ENCODE measurements at places on chromosomes 6 and 20.

- no peak for DNase-seq
Observed at GRCh38 chr6:21201637-21202350, 391.8 kb upstream of the SOX4 start.

DNA sequence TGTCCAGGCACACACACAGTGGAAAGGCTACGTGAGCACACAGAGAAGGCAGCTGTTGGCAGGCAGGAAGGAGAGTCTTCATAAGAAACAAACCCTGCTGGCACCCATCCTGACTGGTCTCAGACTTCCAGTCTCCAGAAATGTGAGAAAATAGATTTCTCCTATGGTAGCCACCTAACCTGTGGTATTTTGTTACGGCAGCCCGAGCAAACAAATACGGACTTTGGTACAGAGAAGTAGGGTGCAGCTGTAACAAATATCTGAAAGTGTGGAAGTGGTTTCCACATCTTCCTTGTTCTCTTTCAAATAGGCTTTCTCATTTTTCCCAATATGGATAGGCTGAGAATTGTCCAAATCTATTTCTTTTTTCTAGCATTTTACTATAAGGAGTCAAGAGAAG lies 94.6 kb downstream of the ADGB start:
- DNase-seq, result no peak

GRCh38 chr20:3101737-3102574 lies 17.4 kb upstream of the AVP start:
- DNase-seq, result peak; percentile 63

DNA sequence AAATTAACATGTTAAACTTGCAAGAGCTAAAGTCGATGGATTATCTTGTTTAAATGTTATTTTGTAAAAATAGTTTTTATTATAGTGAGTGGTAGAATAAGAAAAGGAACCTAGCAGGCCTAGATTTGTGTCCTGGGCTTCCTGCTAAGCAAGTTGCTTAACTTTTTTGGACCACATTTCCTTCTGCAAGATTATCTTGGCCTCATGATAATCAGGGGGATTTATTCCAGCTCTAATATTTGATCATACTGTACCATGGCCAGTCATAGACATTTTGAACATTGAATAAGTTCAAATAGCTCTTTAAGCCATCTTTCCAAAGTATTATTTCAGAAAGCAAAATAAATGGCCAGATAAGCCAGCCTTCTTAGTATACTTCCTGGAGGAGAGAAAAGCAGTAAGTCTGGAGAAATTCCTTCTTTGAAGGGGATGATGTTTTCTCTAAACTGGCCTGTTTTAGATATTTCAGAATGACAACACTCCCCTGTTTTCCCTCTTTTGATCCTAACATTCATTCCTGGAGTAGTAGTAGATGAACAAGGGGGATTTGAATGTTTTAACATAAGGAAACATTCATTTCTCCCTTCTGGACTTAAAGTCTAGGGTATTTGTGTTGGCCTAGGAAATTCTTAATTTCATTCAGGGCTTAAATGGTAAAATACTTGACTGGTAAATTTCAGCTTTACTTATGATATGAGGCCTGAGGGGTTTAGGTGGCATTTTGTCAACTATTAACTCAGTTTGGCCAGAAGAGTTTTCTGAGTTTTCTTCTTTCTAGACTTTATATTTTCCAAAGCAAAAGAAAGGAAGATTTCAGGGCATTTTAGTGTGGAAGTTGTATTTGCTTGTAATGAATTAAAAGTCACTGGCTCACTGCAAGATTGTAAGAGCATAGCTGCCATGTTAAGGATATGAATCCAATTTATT lies 108.8 kb upstream of the SCGN start:
- DNase-seq, result no peak

DNA sequence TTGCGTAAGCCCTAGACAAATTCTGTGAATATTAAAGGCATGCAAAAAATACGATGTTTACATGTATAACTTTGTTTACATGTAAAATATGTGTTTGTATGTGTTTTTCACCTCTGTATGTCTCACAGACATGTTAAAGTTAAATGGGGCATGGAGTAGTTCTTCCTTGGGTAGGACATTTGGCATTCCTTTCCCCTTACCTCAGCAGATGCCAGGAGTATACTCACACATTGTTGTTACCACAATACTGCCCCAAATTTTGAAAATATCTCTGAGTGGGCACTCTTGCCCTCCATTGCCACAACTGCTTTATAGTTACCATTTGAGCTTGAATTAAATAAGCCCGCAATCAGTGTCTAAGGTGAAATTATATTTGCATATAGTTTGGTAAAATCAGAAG lies 147.5 kb downstream of the MYO6 start:
- no peak for DNase-seq

DNA sequence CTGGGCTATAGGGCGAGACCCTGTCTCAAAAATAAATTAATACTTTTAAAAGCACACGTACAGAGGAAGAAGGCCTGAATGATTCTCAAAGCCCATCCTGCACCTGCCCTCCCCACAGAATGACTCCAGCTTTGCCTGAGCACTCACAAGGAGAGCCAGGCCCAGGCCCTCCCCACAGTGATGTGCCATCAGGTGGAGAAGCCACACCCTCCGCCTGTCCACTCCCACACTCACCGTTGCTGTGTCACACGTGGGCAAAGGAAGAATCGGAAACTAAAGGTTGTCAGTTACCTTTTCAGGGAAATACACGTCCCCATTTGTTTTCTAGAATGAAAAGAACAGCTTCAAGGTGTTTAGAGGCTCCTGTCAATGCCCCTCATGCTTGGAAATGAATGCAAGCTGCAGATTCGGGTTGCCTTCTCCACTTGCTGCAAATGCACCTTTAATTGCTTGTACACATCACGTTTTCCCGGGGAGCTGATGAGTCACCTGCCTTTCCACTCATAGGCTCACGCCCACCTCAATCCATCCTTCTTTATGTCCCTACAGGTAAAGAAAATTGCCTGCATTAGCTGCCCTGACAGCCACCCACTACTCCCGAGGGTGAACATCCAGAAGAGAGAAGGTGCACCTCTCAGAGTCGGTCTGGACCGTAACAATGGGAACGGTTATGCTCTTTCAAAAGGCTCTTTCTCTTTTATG lies 45.5 kb upstream of the AFDN start:
- DNase-seq, result no peak

GRCh38 chr20:39270837-39271604 lies 308.9 kb downstream of the DHX35 start:
- DNase-seq, result no peak

GRCh38 chr6:88913471-88913870 lies 49.9 kb downstream of the RNGTT start:
- no peak for DNase-seq

- no peak for DNase-seq
Observed at GRCh38 chr20:63138855-63139341, 77.0 kb downstream of the YTHDF1 start.

DNA sequence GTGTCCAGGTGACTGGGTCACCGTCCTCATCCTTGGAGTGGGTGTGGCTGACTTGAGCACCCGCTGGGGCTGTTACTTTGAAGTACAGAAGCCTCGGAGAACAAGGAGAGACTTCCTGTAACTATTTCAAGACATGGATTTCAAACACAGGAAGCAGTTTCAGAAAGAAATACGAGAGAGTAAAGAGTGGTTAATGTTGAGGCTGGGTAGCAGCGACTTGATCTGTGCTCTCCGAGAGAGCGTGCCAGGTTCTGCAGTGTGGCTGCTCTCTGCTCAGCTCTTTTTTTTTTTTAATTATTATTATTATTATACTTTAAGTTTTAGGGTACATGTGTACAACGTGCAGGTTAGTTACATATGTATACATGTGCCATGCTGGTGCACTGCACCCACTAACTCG lies 17.5 kb upstream of the EFCAB8 start:
- no peak for DNase-seq

- peak; percentile 92 for DNase-seq
Observed at GRCh38 chr6:3742426-3743344, 8.8 kb downstream of the PXDC1 start.

DNA sequence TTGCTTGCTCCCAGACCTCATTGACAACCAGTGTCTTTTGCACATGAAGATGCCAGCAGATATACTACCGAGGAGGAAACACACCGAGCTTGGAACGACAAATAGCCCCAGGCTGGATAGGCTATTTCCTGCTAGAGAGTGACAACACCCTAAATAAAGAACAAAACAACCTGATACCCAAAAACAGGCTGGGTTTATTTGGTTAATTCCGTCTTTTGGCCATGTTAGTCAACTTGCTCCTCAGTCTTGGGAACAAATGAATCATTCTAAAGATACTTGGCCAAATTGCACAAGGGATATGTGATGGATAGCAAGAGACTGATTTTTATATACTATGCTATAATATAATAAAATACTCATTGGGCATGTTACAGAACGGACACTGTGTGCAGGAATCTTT lies 11.5 kb upstream of the MUC22 start:
- no peak for DNase-seq

DNA sequence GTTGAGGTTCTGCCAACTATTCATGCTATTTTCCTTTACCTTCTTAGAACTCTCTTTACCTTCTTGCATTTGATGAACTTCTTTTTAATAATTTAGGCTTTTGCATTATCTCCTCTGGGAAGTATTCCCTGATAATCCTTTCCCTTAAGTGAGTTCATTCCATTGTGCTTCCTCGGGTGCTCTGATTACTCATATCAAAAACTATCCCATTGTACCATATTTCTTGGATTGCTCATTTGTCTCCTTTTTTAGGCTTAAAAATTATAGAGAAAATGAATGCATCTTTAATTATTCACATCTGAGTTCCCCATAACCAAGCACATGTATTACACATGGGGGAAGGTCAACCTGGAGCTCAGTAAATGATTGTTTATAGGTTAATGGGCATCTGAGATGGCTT lies 2.5 kb downstream of the CALHM4 start:
- no peak for DNase-seq

GRCh38 chr6:126204126-126204525 lies 135.8 kb upstream of the CENPW start:
- DNase-seq, result no peak

GRCh38 chr20:17648315-17648646 lies 33.8 kb downstream of the RRBP1 start:
- DNase-seq, result peak; percentile 24

DNA sequence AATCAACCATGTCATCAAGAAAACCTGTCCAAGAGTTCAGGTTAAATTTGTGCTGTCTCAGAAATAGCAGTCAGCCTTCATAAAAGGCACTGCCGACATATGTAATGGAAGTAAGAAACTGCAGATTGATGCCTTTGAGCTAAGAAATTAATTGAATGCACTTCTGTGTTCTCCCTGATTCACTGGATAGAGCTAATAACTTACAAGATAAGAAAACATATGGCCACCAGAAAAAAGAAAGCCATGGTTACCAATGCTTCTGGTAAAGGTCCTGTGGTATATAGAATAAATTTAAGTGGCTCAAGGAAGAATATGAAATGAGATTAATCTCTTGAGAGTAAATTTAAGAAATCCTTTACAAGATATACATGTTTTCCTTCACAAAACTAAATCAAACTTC lies 242.5 kb upstream of the UFL1 start:
- DNase-seq, result no peak

DNA sequence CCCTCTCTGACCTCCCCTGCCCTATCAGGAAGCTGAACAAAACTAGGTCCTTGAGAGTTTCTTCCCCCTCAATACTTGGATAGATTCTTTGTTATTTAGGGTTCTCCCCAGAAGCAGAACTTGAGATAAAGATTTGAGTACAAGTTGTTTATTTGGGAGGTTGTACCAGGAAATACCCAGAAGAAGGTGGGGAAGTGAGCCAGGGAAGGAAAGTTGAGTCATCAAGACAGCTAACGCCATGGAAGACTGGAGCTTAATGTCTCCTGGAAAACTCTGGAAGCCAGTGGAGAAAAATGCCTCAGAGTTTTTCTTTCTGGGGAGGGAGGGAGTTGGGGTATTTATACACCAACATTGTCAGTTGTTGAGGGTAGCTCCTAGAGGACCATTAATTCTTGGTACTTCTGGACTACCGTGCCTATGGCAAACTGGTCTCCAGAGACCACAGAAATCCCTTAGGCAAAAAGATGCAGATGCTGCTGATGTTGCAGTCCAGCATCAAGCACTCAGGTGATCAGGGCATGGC lies 102.6 kb upstream of the ZFP64 start:
- no peak for DNase-seq

GRCh38 chr6:112396221-112396620 lies 49.1 kb downstream of the RFPL4B start:
- no peak for DNase-seq

DNA sequence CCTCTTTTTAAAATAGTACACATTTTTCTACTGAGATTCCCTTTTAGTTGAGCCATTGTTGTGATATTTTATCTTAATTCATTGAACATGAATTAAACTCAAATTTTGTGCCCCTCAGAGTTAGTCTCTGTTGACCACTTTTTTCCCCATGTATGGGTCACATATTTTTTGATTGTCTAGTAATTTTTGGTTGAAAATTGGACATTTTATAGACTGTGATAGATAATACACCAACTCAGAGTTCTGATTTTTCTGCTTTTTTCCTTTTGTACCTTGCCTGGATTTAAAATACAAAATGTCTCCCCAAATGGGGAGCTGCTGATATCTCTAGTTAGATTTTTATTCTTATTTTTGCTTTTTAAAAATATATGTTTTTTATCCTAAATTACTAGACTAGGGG lies 291.8 kb upstream of the CITED2 start:
- DNase-seq, result no peak

- no peak for DNase-seq
Observed at GRCh38 chr6:122372647-122373046, 26.8 kb upstream of the HSF2 start.

GRCh38 chr6:122779667-122780066 lies at the start of gene FABP7:
Gene FABP7 (plus strand): TSS chr6:122779716. CDS start chr6:122779795, 79 bp downstream.
- DNase-seq, result no peak

DNA sequence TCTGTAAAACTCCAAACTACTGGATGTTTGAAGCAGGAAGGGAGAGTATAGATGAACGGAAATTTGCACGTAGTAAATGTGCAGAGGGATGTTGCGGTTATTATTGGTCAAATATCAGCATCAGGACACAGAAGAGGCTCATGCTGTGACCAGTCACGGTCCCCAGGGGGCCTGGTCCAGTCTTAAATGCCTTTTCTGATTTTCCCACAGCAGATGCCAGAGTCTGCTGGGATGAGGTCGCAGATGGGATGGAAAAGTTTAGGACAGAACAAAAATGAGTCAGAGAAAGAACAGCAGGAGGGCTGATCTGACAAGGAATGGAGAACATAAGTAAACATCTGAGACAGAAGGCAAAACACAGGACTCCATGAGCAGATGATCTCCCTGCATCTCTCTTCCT lies 11.7 kb upstream of the SIRPG start:
- DNase-seq, result no peak

- DNase-seq, result no peak
Observed at GRCh38 chr6:34468378-34468892, 2.6 kb downstream of the PACSIN1 start.

DNA sequence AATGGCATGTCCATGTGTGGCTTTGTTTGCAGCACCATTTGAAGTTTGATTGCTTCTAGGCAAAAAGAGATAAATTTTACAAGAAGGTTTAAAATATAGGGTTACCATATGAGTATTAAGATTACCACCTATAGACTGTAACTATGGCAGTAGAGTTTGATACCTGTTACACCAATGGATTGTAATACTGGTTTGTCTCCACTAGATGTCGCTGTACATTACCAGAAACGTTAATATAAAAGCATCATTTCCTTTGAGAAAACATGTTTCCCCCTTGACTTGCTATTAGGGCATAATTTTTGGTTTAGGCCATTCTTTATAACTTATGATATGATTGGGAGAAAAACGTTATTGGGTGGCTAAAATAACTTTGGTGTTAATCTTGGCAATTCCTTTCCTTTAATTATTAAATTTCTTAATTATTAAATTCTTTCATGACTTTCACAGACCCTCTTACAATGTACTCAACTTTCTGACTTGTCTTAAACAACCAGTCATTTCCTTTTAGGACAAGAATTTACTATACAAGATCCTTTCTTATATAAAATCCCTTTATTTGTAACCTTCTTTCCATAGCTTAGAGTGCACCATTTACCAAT lies 42.8 kb downstream of the HLA-DPB1 start:
- DNase-seq, result no peak
